ENCODE measurements at places on chromosomes 16 and 17. TPM values are rescaled to one million over a fixed set of nuclear protein-coding genes. Genes with fewer than 3 reads are reported as not detected.

The P2RX5 gene
- 0.69 TPM for total RNA-seq

The GRAPL gene
- not detected for total RNA-seq

The CNTD1 gene
- 0.46 TPM for total RNA-seq

The MYH8 gene
- total RNA-seq: 0.05 TPM

The AP2B1 gene
- 120 TPM for total RNA-seq

The ZDHHC1 gene
- 11.3 TPM for total RNA-seq

The DYNC1LI2 gene
- 135 TPM for total RNA-seq

DNA sequence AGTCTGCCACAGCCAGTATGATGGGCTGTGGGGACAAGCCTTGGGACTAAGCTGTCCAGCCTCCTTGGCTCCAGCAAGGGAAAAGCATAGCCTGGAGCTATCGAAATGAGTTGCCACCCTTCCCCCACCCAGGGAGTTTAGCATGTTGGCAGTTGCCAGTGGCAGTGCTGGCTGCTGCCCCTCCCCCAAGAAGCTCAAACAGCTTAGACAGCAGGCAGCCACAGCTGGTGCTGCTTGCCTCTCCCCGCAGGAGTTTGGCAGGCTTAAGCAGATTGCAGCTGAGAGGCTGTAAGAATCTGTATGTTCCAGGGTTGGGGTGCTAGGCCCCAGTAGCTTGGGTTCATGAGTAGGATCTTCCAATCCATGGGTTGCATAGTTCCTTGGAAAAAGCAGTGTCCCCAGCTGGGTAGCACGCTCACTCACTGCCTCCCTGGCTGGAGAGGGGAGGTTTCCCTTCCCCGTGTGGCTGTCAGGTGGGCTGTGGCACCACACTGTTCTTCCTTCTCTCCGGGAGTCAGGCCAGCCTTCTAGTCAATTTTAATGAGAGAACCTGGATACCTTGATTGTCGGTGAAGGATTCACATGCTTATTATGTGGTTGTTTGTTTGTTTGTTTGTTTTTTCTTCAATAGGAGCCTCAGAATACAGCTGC, 506.1 kb downstream of the CDH11 start:
- H3K4me3 ChIP-seq: no peak overlapping the region
- peaks cover 5% of the 10 kb centered on the region for H3K36me3 ChIP-seq
- H3K4me1 ChIP-seq: no peaks in the 10 kb centered on the region
- H3K27ac ChIP-seq: no peak overlapping the region
- peaks cover 5% of the 10 kb centered on the region for H3K27me3 ChIP-seq

GRCh38 chr16:7398536-7398935, 65.9 kb downstream of the RBFOX1 start:
- DNase-seq: no peak
- no peaks in the 10 kb centered on the region for H3K36me3 ChIP-seq

- no peak for DNase-seq
- no peaks in the 10 kb centered on the region for H3K4me1 ChIP-seq
- no peak overlapping the region for H3K27ac ChIP-seq
Observed at GRCh38 chr16:82156761-82157533, 13.1 kb downstream of the MPHOSPH6 start.

GRCh38 chr16:84471316-84471715, 33.1 kb downstream of the MEAK7 start:
- H3K4me3 ChIP-seq: no peak overlapping the region
- DNase-seq: peak; percentile 43
- no peaks in the 10 kb centered on the region for H3K4me1 ChIP-seq
- H3K36me3 ChIP-seq: peaks cover 38% of the 10 kb centered on the region
- no peak overlapping the region for H3K27ac ChIP-seq

GRCh38 chr16:72371307-72372086, 199.5 kb upstream of the PMFBP1 start:
- no peaks in the 10 kb centered on the region for H3K36me3 ChIP-seq
- H3K27me3 ChIP-seq: no peaks in the 10 kb centered on the region
- H3K27ac ChIP-seq: peak overlapping the region; percentile 19
- no peak for DNase-seq
- peak overlapping the region; percentile 32 for H3K4me3 ChIP-seq
